ENCODE measurements at places on chromosomes 3 and 15.

DNA sequence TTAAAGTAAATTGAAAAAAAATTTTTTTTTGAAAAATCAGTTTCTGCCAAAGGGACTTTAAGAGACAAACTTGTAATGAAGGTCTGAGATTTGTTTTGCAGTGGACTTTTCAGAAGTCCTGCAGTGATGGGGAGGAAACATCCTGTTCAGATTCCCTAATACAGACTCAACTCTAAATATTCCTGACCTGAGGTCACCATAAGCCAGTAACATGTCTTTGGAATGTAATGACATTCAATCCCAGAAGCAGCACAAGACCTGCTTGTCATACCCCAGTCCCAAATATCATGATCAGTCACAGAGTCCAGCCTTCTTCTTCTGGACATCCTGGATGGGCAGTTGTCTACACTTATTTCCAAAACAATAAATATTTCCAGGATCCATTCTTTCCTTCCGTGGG is 53.6 kb downstream of the TMEM39A start:
- DNase-seq: no peak

DNA sequence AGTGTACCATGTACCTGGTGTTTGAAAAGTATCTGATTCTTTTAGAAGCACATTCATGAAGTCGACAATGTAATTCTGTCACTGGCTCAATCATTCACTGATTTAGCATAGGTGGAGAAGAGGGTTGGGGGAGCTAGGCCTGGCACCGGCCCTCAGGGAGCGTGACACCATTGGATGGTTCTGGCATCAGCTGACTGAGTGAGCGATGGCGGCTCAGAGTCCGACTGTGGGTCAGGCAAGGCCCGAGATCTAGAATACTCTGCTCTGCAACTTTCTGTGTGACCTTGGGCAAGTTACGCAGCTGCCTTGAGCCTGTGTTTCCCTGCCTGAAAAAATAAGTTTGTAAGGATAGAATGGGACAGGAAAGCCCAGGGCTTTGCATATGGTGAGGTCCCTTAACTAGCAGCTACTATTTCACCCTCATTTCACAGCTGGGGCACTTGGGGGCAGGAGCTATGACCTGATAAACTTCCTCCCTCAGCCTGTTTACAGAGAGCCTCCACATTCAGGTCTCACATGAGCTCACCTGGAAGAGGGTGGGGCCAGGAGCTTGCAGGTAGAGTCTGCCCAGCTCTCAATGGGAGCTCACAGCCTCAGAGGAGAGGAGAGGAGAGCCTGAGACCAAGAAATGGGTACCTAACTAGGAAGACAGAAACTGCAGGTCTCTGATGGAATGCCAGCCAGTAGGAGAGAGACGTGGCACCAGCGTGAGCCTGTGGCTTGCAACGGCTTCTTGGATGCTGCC is 153.7 kb upstream of the TLE3 start:
- no peak for DNase-seq

GRCh38 chr3:17844236-17844635 is 101.8 kb upstream of the TBC1D5 start:
- no peak for DNase-seq

- no peak for DNase-seq
Measured at GRCh38 chr3:4866866-4867265, 112.4 kb upstream of the BHLHE40 start.

- DNase-seq: no peak
Measured at GRCh38 chr3:151971814-151972579, 98.6 kb downstream of the SUCNR1 start.

DNA sequence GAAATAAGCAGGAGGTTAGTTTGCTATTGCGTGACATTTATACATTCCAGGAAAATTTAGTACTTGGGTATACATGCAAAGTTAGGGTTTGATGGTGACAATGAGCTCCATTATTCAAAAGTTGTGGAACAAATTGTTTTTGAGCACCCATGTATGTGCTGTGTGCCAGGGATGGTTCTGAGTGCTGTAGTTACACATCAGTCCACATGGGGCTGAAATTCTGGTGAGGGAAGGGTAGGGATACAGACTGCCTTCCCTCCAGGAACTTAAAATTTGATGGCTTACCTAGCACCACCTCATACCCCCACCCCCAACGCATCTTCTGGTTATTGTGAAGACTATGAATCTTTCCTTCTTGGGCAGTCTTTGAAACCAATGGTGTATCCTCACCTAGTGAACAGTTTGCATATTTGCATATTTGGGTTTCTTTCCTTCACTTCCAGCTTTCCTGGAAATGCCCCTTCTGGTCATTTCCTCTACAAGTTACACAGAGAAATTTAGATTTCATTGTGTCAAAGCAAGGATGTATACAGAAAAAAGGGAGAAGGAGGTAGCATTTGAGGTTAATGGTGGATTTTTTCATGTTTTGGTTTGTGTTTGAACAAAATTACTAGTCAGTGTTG is 222.0 kb upstream of the IL12A start:
- no peak for DNase-seq

DNA sequence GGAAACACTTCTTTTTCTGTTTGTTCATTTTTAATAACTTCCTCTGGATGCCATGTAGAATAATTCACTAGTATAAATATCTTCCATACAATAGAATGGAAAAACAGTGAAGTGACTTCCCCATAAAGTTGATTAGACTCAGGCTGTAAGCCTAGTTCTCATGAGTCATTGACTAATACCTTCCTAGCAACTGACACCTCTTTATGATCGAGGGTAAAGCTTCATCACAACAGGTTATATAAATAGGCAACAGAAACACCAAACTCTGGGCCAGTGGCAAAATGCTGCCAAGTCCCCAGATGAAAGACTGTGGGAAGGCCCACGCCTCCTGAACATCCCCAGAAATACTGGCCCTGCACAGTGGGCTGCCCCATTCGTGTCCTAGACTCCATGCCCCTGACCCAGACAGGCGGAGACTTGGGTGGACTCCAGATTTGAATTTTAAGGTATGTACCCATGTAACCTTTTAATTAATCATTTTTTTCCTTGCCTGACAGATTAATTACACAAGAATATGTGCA is 71.3 kb upstream of the TBC1D23 start:
- no peak for DNase-seq

- no peak for DNase-seq
Measured at GRCh38 chr3:164200053-164200823, 878.1 kb downstream of the SI start.

GRCh38 chr3:79253704-79254103 is 514.1 kb downstream of the ROBO1 start:
- DNase-seq: no peak

- no peak for DNase-seq
Measured at GRCh38 chr15:68343579-68344225, 66.2 kb downstream of the FEM1B start.

DNA sequence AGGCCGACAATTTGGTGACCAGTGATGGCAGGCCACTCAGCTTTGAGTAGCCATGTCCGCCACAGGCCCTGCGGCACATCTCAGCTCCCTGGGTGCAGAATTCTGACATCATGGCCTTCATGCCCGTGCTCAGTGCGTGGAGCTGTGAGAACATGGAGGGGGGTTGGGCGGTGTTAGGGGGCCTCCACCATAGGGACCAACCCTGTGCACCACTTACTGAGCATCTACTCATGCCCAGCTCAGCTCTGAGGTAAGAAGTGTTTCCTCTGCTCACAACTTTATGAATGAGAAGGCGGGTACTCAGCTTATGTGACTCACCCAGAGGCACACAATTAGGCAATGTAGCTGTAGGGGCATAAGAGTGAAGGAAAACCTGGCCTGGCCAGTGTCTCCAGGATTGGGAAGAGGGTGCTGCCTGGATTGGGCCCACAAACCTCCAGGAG is 10.5 kb downstream of the ACOX2 start:
- no peak for DNase-seq

- no peak for DNase-seq
Measured at GRCh38 chr3:184174284-184174645, 390 bp upstream of the AP2M1 start.

GRCh38 chr3:10447527-10448260 is 57.7 kb downstream of the ATP2B2 start:
- DNase-seq: no peak

DNA sequence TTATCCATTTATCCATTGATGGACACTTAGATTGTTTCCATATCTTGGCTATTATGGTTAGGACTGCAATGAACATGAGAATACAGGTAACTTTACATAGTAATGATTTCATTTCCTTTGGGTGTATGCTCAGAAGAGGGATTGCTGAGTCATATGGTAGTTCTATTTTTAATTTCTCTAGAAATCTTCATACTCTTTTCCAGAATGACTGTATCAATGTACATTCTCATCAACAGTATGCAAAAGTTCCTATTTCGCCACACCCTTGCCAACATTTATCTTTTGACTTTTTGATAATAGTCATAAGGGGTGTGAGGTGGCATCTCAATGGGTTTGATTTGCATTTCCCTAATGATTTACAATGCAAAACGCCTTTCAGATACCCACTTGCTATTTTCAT is 6.2 kb upstream of the NIPA1 start:
- DNase-seq: no peak

- no peak for DNase-seq
Measured at GRCh38 chr15:51533672-51534398, 88.7 kb downstream of the DMXL2 start.

DNA sequence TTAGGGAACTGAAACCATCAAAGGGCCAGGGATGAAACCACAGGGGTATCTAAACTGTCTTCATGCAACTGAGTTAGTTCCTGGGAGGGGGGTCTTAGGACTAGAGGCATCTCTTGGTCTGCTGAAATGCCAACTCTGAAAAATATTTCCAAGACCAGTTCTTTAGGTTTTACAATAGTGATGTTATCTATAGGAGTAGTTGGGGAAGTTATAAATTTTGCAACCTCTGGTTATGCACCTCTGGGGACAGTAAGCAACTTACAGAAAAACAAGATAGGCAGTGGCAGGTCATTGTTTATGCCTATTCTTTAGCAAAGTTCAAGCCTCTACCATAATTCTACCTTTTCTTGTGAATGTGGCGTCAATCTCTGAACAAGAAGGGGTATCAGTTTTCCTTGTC is 60.5 kb upstream of the MINAR1 start:
- DNase-seq: no peak

Measured in stimulated activated CD8-positive, alpha-beta memory T cell treated with anti-CD3 and anti-CD28 coated beads, Interleukin-12 subunit alpha, Interleukin-12 subunit beta, amount 100 ng/mL, for 1 hour (primary cell).